NCI-H1105 (cell line): ENCODE measurements at places on chromosomes 1 and 21.
A peak's percentile ranks its signal among the peaks of the same experiment; 100 is the strongest.

DNA sequence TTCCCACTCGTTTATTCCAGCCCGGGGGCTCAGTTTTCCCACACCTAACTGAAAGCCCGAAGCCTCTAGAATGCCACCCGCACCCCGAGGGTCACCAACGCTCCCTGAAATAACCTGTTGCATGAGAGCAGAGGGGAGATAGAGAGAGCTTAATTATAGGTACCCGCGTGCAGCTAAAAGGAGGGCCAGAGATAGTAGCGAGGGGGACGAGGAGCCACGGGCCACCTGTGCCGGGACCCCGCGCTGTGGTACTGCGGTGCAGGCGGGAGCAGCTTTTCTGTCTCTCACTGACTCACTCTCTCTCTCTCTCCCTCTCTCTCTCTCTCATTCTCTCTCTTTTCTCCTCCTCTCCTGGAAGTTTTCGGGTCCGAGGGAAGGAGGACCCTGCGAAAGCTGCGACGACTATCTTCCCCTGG is 716 bp downstream of the OLIG2 start:
- DNase-seq: no peak

DNA sequence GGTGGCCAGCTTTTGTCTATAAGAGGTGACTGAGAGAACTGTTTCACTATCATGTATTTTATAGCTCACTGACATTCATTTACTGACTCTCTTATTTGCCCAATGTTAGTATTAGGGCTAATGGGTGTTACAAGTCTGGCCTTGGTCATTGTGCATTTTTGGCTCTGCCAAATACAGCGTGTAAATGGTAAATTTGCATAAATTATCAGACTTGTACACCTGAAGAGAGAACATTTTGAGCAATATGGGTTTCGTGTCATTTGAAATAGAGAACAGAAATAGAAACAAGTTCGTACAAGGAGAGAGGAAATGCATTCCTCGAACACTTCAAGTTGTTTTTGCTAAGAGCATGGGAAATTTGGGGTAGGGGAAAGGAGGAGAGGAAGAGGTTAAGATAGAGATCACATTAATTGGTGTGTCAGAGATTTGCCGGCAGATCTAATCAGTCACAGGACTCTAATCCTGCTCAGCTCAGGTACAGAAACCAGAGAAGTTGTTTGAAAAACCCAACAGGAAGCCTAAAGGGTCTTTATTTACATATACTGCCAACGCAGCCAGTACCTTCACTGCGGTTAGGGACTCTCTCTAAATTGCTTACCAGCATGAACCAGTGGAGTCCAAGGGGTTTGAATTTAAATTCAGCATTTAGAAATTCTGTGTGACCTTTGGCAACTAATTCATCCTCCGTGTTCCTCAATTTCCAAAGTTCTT is 261.5 kb downstream of the GPATCH2 start:
- no peak for DNase-seq

DNA sequence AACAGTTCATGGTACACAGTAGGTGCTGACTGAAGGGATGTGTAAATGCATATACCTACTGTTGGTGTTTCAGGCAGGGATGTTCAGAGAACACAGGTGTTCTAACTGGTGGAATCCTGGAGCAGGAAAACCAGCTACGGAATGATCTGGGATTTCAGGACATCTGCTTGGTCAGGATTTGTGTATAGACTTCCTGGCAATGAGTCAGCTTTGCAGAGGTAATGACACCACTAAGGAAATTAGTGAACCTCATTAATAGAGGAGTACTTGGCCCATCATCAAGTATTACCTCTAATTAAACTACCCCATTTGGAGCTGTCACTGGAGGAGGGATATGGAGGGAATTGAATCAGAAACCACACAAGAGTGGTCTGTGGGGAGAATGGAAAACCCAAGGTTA is 7.3 kb downstream of the MRPL37 start:
- no peak for DNase-seq

DNA sequence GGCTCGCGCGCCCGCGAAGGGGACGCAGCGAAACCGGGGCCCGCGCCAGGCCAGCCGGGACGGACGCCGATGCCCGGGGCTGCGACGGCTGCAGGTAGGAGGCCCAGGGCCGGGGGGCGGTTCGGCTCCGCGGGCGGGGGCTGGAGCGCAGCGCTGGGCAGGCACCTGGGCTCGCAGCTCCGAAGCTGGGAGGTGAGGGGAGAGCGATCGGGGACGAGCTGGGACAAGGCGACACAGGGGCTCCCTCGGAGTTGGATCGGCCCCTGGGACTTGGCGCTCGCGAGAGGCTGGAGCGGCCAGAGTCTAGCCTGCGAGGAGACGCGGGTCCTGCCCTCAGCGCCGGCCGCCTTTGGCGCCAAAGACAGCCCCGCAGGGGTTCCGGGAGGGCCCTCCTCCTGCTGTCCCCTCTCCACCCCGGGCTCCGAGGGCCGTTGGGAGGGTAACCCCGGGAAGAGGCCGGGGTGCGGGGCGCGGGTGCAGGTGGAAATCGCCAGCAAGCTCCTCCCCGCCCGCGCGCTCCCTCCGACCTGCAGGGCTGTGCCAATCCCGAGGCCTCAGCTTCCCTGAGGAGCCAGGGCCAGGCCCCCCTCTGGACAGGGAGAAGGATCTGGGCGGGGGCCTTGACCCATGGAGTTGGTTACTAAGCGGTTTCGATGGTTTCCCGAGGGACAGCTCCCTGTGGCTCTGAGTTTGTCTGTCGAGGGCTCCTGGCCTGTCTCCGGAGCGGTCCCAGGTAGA is 401 bp downstream of the TP73 start:
- DNase-seq: peak; percentile 29

DNA sequence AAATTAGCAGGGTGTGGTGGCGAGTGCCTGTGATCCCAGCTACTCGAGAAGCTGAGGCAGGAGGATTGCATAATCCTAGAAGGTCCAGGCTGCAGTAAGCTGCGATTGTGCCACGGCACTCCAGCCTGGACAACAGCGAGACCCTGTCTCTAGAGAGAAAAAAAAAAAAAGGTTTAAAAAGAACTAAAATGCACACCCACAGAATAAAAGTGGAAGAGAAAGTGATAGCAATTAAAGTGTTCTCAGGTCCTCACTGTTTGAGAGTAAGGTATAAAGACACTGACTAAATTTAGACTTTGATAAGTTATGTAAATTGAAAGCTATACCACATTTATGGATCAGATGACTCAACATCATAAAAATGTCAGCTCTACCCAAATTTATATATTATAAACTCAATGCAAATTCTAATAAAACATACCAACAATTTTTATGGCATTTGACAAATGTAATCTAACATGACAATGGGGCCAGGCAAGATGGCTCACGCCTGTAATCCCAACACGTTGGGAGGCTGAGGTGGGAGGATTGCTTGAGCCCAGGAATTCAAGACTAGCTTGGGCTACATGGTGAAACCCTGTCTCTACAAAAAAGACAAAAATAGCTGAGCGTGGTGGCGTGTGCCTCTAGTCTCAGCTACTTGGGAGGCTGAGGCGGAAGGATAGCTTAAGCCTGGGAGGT is 11.8 kb downstream of the ZBTB17 start:
- no peak for DNase-seq
